ENCODE measurements at places on chromosomes 6 and 20.

- DNase-seq: no peak
These were observed 74.8 kb upstream of the FLRT3 start for GRCh38 chr20:14412065-14412681.

- no peak for DNase-seq
These were observed 170.2 kb downstream of the SLC24A3 start for GRCh38 chr20:19382386-19383340.

DNA sequence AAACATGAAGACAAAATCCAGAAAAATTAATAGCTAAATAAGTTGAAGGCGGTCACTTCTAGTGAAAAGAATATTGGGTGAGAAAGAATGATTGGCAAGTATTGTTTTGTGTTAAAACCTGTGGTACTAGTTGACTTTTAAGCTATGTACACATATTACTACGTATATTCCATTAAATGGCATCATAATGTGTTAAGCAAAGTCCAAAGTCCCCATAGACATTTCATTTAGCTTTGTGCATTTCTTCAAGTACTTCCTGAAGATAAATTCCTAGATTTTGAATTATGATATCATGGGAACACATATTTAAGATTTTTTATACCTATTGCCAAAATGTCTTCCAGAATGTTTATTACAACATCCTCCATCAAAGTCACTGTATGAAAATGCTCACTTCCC, 272.7 kb upstream of the IRAK1BP1 start:
- no peak for DNase-seq

GRCh38 chr6:132391391-132392269, 9.6 kb downstream of the MOXD1 start:
- peak; percentile 83 for DNase-seq

DNA sequence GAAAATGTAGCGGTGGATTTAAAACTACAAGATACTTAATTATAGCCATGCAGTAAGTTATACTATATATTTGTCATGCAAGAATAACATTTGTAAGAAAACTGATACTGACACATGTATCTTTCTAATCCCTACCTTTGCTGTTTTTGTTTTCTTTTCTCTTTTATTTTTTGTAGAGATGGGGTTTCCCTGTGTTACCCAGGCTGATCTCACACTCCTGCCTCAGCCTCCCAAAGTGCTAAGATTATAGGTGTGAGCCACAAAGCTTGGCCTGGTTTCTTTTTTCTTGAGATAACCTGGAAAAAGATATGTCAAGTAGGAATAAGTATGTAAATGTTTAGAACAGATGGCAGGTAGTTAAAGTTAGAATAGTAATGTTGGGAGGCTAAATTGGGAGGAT, 44.1 kb downstream of the MAPK14 start:
- DNase-seq: no peak

- peak; percentile 80 for DNase-seq
These were observed 137.8 kb upstream of the PHACTR1 start for GRCh38 chr6:12578751-12579150.

DNA sequence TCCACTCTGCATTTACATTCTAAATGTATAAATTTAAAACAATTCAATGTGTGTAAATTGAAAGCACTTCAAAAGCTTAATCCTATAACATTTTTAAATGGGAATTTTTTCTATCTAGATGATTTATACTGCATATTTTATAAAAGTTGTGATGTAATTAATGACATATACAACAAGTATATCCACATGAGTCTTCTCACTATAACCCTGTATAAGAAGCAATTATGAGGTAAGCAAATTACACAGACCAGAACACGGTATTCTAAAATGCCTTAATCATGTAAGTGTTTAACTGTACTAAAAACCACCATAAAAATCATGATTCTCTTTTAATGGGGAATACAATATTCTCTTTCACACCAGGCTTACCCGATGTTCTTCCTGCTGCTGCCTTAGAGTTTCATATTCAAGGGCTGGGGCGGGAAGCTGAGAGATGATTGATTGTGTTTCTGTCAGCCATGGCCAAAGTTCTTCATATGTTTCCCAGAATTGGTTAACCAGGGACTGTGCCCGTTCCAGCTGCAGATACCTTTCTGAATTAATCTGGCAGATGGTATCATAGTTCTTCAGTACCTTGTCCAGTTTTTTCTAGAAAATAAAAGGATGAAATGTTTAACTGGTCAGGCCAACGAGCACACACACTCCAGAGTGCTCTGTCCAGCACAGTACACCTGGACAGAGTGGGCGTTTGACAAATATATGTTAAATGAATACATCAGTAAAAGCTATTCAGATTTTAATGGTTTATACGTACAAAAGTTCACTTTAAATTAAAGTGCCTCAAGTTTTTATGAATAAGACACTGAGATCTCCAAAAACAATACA, 127.4 kb downstream of the DST start:
- DNase-seq: no peak

GRCh38 chr20:59933296-59933848, at the start of gene SYCP2:
TSS of gene SYCP2 (minus strand) at chr20:59933637. CDS start at chr20:59922413, 11,224 bp downstream.
- no peak for DNase-seq

DNA sequence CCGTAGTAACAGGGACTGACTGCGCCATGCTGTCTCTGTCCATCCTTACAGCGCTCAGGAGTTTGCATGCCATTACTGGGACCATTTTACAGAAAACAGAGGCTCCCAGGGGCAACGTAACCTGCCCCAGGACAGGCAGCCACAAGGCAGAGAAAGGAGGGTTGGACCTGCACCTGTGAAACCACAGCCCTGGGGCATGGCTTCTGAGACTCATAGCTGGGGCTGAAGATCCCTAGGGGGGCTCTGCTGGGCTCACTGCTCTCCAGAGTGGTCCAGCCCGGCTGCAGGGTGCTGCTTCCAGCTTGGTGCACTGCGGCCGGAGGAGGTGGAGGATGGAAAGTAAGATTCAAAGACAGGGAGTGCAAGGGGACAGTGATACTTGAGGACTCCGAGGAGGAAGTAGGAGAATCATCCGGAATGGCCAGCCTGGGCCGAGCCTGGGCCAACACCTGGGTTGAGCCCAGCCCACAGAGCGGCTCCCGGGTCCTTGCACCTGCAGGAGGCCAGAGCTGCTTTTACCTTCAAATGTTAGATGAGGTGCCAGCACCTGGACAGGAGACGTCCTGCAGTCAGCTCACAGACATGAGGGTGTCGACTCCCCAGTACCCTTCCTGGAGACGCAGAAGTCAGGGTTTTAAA, 183.2 kb downstream of the CDH4 start:
- DNase-seq: no peak

GRCh38 chr20:1898482-1899240, 3.5 kb downstream of the SIRPA start:
- no peak for DNase-seq

- DNase-seq: no peak
These were observed 3.6 kb upstream of the CSTL1 start for GRCh38 chr20:23435626-23436539.

DNA sequence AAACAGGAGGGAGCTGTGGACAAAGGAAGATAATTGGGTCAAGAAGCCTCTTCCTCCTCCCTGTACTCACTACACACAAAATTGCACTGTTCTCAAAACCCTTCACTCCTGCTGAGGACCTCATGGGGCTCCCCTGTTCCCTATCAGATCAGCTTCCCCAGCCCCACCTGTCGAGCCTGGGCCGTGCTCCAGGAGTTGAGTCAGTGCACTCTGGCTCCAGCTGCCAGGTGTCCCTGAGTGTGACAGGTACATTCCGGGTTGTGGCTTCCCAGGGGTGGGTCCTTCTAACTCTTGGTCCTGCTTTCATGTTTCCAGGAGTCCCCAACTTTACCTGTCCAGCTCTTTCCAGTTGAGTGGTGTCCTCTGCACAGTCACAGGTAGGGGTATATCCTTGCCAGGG, 8.4 kb downstream of the RAB5IF start:
- DNase-seq: no peak

- DNase-seq: no peak
These were observed 27.4 kb downstream of the SLC22A16 start for GRCh38 chr6:110448846-110449540.

All from A172 (cell line).